Astrocyte (in vitro differentiated cells and primary cell): ENCODE measurements at places on chromosomes 12 and 14. TPM values are rescaled to one million over a fixed set of nuclear protein-coding genes. Genes with fewer than 3 reads are reported as not detected.

The SMOC1 gene
- 0.16 and 0.36 TPM in 2 replicates for total RNA-seq

- no peak overlapping the region for H3K4me3 ChIP-seq
- H3K27ac ChIP-seq: no peak overlapping the region
- H3K27me3 ChIP-seq: no peaks in the 10 kb centered on the region
- no peaks in the 10 kb centered on the region for H3K36me3 ChIP-seq
Observed at GRCh38 chr12:58069268-58069963, 128.0 kb downstream of the ATP23 start.

- H3K27ac ChIP-seq: no peak overlapping the region
- H3K4me1 ChIP-seq: no peaks in the 10 kb centered on the region
- no peak for DNase-seq
- H3K27me3 ChIP-seq: no peaks in the 10 kb centered on the region
- H3K4me3 ChIP-seq: no peak overlapping the region
Observed at GRCh38 chr12:123723011-123723410, 10.9 kb downstream of the ATP6V0A2 start.

DNA sequence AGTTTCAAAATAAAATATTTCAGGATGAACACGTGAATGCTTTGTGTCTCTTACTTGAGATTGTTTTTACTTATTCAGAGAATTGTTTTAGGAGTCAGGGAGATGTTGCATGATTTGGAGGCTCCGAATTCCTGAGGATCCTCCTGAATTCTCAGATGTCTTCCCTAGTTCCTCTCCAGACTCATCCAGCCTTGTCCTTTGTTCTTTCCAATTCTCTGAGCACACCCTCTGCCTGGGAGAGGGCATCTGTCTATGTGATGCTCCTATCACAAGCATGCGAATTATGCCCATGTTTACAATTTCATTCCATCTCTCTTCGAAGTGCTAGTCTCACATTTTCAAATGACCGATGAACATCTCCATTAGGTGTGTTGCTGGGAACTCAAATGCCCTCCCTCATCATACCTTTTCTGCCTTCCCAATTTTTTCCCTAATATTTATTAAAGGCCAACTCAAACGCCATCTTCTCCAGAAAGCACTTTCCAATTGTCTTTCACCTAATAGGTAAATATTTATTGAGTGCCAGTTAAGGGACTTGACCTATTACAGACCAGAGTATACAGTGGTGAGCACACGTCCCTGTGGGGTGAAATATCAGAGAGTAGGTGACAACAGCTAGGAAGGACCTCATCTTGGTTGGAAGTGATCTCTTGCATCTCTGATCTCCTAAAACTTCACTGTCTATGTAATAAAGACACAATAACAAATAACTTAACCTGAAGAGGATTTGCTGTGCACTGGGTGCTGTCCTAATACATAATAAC, 64.4 kb downstream of the ARF6 start:
- no peaks in the 10 kb centered on the region for H3K27me3 ChIP-seq
- no peak overlapping the region for H3K4me3 ChIP-seq
- peaks cover 7% of the 10 kb centered on the region for H3K4me1 ChIP-seq
- no peak overlapping the region for H3K27ac ChIP-seq

DNA sequence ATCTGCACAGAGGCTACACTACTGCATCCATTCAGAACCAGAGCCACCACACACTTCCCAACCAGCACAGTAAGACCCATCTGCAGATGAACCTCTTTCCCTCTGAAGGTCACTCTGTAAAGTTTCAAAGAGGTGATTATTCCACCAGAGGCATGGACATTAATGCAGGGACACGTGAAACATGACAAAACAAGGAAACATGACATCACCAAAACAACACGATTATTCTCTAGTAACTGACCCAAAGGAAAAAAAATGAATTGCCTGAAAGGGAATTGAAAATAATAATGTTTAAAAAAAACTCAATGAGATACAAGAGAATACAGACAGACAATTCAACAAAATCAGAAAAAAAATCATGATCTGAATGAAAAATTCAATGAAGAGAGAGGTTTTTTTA, 139.1 kb downstream of the RERGL start:
- no peaks in the 10 kb centered on the region for H3K27me3 ChIP-seq
- H3K4me1 ChIP-seq: no peaks in the 10 kb centered on the region
- DNase-seq: no peak
- no peaks in the 10 kb centered on the region for H3K36me3 ChIP-seq

DNA sequence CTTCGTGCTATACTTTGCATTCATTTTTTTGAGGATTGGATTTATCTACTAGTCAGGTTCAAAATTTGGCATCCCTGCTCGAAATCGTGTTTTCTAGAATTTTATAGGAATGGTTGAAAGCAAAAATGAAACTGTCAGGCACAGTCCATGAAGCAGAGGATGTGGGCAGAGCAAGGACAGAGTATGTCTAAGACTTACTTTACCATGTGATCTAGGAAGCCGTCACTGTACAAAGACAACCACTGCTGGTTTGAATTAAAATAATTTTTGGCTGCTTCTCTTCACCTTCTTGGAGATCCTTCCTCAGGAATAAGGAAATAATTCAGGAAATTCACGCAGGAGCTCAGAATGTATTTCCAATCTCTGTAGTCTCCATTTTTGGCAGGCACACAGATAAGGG, 31.6 kb upstream of the SGPP1 start:
- no peak overlapping the region for H3K27ac ChIP-seq
- no peaks in the 10 kb centered on the region for H3K4me1 ChIP-seq
- H3K36me3 ChIP-seq: no peaks in the 10 kb centered on the region
- DNase-seq: no peak
- H3K27me3 ChIP-seq: no peaks in the 10 kb centered on the region

The SYT1 gene
- total RNA-seq: 24.0 and 33.2 TPM in 2 replicates

The TMEM132C gene
- not detected in 2 replicates for total RNA-seq

DNA sequence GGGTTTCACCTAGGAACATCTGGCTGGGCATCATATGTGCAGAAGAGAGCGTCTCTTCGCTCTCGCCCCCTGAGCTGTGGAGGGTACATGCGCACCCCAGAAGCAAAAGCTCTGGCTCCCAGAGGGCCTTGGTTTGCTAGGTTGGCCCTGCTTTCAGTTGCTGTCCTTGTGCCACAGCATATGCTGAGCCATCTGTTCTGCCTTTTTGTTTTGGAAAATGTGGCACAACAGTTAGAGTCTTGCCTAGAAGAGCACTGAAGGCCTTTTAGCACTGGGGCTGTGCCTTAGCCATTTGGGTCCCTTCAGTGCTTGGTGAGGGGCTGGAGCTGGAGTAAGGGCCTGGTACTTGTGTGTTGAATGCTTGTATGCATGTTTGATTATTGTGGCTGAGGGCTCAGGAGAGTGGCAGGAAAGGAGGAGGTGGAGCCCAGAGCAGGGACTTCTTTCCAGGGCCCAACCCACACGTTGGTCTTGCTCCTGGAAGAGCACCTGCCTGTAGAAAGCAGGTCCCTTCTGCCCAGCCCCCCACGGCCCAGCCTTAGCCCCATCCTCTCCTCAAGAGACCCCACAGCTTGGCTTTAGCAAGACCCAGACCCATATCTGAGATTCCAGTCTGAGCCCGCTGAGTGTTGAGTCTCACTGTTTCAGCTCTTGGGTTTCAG, 113.7 kb downstream of the SLC25A47 start:
- H3K36me3 ChIP-seq: no peaks in the 10 kb centered on the region
- peaks cover 32% of the 10 kb centered on the region for H3K4me1 ChIP-seq
- DNase-seq: no peak
- H3K4me3 ChIP-seq: no peak overlapping the region
- H3K27ac ChIP-seq: no peak overlapping the region
- no peaks in the 10 kb centered on the region for H3K27me3 ChIP-seq

The CLEC9A gene
- total RNA-seq: not detected in 2 replicates

GRCh38 chr12:132043216-132043615, 93.5 kb downstream of the EP400 start:
- H3K27ac ChIP-seq: no peak overlapping the region
- H3K4me1 ChIP-seq: peaks cover 8% of the 10 kb centered on the region
- H3K4me3 ChIP-seq: no peak overlapping the region
- H3K27me3 ChIP-seq: no peaks in the 10 kb centered on the region
- no peak for DNase-seq
- peaks cover 21% of the 10 kb centered on the region for H3K36me3 ChIP-seq

- H3K4me1 ChIP-seq: no peaks in the 10 kb centered on the region
- no peak overlapping the region for H3K27ac ChIP-seq
- H3K36me3 ChIP-seq: no peaks in the 10 kb centered on the region
- no peak overlapping the region for H3K4me3 ChIP-seq
- DNase-seq: no peak
- H3K27me3 ChIP-seq: no peaks in the 10 kb centered on the region
Observed at GRCh38 chr14:68279777-68280233, 460.2 kb downstream of the RAD51B start.

The HOXC13 gene
- not detected in 2 replicates for total RNA-seq
